Activated CD4-positive, alpha-beta T cell treated with anti-CD3 and anti-CD28 coated beads for 4 hours (primary cell): ENCODE measurements at places on chromosomes 1 and 21.

- no peak for DNase-seq
These were observed 205.3 kb downstream of the DAB1 start for GRCh38 chr1:57218487-57219079.

GRCh38 chr1:97824200-97824599 lies 96.6 kb downstream of the DPYD start:
- no peak for DNase-seq

GRCh38 chr1:115469703-115470476 lies 131.8 kb upstream of the NGF start:
- no peak for DNase-seq

DNA sequence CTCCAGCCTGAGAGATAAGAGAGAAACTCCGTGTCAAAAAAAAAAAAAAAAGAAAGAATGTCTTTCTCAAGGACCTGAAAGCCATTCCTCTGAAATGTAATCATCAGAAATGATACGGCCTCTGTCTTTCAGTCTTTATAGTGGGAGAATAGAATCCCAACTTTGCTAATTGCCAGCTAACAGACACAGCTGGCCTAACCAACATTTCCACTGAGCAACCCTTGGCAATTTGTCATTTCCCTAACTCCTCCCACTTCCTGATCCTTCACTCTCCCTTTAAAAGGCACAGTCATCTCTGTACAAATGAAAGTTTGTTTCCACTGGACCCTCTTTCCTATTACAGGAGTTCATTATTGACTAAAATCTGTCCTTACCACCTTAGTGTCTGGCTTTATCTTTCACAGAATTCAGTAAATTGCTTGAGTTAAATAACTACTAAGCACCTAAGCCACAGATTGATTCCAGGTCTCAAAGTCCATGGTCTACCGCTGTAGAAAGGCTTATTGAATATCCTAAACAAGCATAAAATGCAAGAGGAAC lies 4.3 kb upstream of the CBR1 start:
- DNase-seq, result no peak

- DNase-seq, result no peak
These were observed 9.8 kb downstream of the SH3GLB1 start for GRCh38 chr1:86714159-86714558.

DNA sequence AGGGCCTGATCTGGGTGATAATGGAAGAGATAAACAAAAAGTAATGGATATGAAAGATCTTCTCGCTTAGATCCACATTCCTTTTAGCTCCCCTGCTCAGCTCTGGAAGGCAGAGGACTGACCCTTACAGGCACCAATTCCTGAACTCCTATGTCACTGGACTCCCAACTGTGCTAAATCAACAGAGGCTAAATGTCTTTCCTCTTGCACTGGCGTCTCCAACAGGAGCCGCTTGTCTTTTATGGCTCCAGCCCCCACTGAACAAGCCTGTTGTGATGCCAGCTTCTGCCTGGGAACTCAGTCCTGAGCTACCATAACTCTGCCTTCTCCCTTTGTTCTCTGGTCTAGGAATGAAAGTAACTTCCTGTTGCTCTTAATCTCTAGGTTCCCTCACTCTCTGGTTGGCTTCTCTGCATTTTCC lies 142.1 kb upstream of the COL11A1 start:
- no peak for DNase-seq

DNA sequence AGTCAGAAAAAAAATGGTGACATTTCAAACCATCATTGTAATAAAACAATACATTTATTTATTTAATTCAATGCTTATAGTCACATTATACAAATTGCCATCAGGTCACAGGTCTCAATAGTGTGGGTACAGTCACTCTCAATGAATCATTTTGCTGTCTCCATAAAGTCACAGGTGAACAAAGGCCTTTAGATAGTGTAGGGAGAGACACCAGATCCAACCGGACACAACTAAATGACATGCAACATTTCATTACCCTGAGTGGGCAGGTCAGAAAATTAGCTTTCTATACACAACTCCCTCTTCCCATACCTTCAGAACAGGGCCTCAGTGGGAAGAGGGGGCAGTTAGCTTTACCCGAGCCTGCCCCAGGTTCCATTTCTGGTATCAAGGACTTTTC lies 63.2 kb downstream of the STYXL2 start:
- no peak for DNase-seq

DNA sequence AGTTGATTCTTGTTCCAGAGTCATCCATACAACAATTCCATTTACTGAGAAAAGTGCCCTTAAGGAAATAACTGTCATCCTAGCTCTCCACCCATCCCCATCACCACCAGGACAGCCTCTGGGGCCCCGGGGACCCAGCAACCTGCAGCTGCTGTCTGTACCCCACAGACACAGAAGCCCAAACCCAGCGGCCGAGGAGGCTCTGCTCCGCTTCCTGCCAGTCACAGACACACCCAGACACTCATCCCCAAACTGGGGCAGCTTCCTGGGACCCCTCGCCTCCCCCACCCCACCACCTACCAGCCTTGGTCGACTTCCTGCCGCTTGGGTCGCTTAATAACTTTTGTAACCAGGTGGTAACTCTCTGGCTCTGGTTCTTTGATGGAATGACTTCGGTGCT lies 121.6 kb upstream of the SLC25A33 start:
- DNase-seq, result no peak

GRCh38 chr1:236301080-236301957 lies 19.6 kb upstream of the ERO1B start:
- no peak for DNase-seq
